Hematopoietic multipotent progenitor cell treated with erythropoietin and hydrocortisone succinate and interleukin-3 and kit ligand, for 8 days (in vitro differentiated cells): ENCODE measurements at places on chromosomes 13 and 19.
A peak's percentile ranks its signal among the peaks of the same experiment; 100 is the strongest.

DNA sequence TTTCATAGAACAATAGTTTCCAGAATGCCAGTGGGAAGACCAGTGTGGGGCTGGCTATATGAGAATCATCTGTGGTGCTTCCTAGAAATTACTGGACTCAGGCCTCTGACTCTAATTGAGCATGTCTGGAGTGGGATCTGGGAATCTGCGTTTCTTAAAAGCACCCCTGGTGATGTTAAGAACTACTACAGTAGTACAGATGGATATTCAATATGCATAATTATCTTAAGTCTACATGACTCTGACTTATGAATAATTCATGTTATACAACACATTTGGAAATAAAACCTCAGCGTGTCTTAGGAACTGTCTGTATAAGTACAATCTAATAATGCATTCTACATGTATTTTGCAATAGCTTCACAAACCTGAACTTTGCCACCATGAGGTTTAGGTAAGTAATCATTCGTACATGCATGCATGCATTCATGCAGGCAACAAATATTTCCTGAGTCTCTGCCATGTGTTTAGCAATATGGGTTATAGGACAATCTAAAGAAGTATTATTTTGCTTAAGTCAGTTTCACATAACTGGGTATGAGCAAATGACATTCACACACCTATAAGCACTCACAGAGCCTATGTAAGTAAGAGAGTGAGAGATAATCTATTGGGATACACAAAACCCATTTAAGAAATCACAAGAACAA, 62.0 kb downstream of the EPSTI1 start:
- DNase-seq: no peak

- no peak for DNase-seq
Observed at GRCh38 chr19:31616031-31616430, 266.8 kb upstream of the TSHZ3 start.

DNA sequence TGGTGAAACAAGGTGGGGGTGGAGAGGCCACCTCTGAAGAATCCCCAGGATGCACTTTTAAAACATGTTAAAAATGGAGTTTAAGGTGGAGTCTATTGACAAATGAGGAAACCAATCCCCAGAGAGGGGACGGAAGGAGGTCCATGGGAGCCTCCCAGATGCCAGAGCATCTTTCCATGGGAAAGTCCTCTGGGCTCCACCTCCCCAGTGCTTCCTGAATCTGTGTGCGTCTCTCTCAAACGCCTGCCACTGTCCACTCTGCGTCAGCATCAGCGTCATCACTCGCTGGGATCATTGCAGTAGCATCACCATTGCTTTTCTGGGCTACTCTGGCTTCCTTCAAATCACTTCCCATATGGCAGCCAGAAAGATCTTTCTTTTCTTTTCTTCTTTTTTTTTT, 6.2 kb downstream of the GPR4 start:
- no peak for DNase-seq

DNA sequence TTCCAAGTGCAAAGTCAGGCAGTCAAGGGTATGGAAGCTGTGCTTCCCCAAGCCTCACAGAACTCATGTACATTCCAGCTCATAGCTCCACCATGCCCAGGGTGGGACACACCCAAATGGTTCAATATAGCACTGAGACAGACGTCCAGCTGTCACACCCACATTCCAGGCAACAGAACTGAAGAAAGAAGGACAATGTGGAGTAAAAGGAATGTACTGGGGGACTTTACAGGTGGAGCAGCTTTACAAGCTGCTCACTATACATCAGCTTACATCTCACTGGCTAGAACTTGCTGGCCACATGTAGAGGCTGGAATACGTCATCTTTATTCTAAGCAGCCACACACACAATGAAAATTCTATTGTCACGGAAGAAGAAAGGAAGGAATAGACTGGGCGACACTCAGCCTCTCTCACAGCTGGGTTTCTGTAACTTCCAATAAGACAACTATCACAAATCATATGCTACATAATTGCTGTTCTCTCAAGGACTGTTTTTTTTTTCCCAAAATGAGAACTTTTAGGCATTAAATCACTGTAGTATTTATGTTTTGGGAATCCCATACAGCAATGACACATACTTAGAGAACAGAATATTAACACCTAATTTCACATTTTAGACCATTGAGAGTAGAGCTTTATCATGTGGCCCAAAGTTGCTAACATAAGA, 86.1 kb downstream of the KLF12 start:
- DNase-seq: no peak

DNA sequence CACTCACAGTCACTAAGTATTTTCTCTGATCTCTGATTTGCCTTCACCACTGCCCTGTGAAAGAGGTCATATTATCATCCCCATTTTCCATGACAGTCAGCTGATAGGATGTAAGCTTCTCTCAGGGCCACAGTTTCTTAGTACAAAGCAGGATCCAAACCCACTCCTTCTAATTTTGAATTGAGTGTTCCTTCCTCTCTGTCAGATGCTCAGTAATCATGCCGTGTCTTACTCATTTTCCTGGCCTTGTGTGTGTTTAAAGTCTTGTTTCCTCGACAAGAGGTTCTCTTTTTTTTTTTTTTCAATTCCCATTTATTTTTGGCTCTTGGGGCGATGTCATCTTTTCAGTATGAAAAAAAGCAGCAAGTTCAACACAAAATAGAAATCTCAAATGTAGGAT, 72.3 kb downstream of the NAA16 start:
- DNase-seq: no peak

GRCh38 chr13:61146571-61146970, 269.1 kb downstream of the PCDH20 start:
- no peak for DNase-seq

DNA sequence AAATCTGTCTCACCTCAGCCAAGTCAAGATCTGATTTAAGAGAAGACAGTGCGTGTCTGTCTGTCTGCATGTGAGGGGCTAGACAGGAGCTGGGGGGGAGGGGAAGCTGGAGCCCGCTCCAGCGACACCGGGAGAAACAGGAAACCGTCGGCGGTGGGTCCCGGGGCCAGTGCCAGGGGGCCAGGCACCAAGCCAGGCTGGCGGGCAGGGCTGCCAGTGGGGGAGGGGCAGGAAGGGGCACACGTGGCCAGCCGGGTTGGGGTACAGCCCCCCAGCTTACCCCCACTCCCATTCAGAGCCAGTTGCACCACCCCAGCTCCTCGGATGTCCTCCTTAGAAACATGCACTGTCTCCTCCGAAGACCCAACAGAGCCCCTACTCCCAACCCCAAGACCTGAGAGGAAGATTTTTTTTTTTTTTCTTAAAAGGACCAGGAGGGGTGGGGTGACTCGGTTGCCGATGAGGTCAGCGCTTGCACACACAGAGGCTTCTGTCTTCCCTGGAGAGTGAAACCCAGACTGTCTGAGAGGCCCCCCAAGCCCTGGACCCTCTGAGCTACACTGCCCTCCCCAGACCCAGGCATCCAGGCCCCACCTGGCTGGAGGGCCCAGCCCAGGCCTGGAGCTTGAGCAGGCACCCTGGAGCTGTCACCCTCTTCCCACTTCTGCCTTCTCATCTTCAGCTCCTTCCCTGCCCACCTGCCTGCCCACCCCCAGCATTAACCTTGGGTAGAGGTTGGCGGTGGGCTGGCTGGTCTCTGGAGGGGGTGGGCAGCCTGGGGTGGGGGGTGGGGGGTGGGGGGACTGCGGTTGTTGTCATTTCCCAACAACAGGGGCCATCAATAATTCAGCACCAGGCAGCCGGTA, 4.0 kb downstream of the ERF start:
- peak; percentile 39 for DNase-seq

DNA sequence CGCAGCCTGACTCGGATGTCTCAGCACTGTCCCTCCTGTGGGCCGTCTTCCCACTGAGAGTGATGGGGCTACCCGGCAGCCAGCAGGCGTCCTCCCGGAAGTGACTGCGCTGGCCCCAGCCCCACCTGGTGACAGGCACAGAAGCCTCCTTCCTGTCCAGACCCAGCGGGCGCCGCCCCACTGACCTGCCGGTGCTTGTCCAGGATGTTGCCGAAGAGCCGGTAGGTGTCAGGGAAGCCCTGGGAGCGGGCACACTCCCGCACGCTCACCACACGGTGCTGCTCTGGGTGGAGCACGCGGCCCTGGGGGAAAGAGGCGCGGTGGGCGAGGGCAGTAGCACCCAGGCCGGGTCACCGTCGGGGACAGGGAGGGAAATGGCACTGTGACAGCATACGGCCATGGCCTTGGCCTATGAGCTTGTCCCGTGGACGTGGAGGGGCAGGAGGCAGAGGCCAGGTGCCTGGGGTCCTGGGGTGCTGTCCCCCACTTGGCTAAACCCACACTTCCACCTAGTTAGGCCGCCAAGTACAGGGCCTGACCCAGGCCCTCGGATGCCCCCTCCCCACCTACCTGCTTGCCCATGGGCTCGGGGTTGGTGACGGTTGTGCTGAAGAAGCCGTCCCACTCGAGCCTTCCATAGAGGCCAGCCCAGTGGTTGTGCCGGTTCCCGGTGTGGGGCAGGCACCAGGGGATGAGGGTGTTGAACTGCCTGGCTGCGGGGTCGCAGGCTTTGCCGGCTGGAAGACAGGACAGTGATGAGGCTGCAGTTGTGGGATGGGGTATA, 16.0 kb upstream of the EIF3G start:
- no peak for DNase-seq

DNA sequence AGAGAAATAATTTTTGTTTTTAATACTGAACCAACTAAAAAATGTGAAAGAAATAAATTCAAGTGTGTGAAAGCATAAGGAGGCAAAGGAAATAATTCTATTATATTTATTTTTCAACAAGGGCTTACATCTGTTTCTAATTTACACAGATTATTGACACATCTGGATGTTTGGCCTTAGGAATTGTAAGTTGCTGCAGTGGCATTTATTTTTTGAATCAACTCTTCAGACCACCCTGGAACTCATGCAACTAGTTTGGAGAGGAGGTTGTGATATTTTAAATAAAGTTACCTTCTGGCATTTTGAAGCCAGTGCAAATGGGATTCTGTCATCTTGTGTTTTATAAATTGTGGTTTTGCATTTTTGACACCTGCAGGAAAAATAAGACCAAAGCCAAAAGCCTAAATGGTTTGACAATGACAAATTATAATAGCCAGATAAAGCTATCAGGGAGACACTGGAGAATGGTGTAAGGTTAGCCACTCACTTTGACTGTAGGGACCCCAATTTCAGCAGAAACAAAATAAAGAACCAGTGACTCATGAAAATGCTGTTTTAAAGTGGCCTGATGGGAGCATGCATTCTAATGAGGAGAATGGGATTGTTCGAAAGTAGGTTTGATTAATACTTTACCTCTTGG, 192.9 kb downstream of the KLF5 start:
- no peak for DNase-seq

GRCh38 chr19:46713781-46714443, 3.0 kb downstream of the PRKD2 start:
- DNase-seq: peak; percentile 91

DNA sequence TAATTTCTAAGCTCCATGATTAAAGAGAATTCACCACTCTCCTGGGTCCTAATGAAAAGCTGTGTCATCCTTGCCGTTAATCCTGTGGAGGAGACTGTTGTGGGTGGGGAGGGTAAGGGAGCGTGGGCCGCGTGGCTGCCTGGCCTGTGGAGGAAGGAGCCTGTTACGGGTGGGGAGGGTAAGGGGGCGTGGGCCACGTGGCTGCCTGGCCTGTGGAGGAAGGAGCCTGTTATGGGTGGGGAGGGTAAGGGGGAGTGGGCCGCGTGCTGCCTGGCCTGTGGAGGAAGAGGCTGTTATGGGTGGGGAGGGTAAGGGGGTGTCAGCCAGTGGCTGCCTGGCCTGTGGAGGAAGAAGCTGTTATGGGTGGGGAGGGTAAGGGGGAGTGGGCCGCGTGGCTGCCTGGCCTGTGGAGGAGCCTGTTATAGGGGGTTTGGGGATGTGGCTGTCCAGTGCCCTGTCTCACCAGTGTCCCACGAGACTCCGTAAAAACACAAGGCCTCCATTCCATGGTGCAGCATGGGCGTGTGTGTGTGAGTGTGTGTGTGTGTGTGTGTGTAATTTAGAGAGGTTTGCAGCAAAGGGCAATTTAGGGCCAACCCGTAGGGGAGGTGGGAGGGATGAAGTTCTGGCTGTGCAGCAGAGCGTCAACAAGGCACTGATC, 15.6 kb upstream of the DCUN1D2 start:
- DNase-seq: peak; percentile 74

- no peak for DNase-seq
Observed at GRCh38 chr13:40537146-40537895, 129.1 kb downstream of the FOXO1 start.

DNA sequence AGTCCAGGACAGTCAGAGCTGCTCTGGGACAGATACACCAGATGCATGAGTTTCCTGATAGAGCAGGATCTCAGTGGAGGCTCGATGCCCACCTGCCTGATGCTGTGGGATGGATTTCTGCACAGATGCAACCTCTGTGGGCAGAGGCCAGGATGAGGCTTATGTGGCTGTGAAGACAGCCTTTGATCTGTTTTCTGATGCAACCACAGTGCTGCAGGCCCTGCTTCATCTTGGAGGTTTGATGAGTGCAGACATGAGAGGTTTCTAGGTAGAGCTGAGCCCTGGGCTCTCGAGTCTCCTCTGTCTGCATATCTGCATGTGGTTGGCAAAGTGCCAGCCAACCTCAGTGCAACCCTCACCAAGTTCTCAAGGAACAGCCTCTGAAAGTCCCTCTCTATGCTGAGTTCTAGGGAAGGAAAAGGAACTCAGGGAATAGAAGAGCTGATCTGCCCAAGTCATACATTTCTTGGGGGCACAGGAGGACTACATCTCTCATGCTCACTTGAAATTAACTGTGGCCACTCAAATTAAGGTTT, 23.1 kb upstream of the TSHZ3 start:
- DNase-seq: no peak

GRCh38 chr13:111168107-111168506, 53.0 kb downstream of the ARHGEF7 start:
- no peak for DNase-seq

GRCh38 chr13:95301968-95302393, 730 bp upstream of the ABCC4 start:
- DNase-seq: peak; percentile 79

DNA sequence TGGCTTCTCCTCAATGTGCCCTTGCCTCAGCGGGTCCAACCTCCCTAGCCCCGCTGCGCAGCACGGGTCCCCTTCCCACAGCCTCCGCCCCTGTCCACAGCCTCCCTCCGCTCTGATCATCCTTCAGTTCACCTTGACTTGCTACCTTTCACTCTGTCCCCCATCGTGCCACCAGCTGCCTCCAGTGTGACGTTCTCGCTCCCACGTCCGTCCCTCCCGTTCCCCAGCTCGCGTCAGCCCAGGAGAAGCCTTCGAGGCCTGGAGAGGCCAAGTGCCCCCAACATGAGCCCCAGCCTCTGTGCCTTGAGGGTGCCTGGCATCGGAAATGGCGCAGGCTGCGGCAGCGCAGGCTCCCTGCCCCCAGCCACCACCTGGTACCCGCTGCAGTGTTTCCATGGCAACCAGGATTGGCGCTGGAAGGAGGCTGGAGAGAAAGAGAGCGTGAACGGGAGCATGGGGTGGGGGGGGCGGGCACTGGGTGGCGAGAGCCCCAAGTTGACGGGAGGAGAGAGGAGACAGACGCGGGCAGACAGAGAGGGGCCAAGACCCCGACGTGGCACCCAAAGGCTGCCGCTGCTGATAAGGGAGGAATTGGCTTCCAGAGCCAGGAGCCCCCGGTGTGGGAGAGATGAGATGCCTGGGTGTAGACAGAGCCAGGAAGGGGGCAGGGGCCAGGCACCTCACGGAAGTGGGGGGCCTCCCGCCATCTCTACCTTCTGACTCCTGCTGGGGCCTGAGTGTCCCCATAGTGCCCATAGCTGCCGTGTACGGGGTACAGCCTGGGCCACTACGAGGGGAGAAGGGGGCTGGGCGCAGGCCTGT, 844 bp upstream of the ASPDH start:
- DNase-seq: no peak

GRCh38 chr19:50718255-50719118, 1.1 kb downstream of the SHANK1 start:
- no peak for DNase-seq
